Peyer's patch (tissue), 4 donors: ENCODE measurements at places on chromosomes 13 and 19. TPM values are rescaled to one million over a fixed set of nuclear protein-coding genes. Genes with fewer than 3 reads are reported as not detected.

DNA sequence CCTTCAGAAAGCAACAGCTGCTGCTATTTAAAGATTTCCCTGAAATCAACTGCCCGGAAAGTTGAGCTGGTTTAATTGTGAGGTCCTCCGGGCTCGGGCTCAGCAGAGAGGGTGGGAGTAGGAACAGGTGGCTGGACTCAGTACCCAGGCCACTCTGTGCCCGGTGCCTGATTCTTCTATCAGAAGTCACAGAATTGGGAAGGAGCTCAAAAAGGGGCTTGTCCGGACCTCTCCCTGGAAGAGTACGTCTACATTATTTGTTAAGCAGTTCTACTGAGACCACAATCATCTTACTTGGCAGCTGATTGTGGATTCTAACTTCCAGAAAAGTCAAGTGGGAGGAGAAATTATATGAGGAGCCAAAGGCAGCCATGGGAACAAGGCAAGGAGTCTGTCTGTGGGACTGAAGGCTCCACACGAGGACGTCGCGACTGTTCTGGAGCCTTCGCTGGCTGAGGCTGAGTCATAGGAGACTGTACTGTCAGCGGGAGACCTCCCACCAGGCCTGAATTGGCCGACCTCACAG is 91.7 kb upstream of the ANKRD10 start:
- DNase-seq: no peak

Gene MIER2
- 27.3 TPM for total RNA-seq

DNA sequence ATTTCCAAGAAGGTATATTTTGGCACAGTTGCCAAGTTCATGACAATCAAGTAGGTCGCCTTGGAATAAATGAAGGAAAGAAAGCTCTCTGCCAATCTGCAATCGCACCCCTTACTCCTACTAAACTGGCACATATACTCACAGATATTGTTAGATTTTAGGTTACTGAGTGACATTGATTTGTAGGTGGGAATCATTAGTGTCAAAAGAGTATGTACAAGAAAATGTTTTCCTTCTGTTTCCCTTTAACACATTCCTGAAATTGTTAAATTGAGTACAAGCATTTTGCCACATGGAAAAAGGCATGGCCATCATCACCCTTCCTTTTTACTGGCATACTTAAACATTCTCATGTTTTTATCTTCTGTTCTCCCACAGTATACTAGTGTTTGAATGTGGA is 2868.3 kb upstream of the PCDH20 start:
- no peak for DNase-seq

DNA sequence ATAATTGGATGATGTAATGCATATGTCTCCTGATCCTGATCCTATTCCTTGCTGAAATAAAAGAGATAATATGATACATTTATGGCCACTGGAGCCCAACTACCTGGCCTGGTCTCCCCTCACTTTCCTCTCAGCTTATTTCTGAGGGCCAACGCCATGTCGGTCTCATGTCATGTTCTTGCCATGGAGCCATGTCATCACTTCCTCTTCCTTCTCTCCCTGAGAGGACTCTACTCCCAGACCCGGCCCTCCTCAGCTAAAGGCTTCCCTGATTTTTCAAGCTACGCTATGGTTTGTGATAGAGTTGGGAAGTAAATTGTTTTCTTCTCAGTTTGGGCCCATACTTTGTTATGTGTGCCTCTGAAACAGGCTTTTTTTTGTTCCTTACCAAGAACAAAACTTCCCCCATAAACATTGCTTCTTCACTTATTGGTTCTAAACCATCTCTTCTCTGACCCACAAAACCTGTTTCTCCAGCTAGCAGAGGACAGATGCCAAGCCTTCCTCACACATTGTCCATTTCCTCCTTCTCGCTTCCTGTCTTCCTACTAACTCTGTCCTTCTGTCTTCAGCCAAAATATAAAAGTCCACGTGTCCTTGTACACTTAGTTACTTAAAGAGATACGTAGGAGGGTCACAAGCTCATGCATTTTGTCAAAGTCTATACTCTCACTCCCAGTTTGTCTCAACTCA is 319.9 kb upstream of the DACH1 start:
- DNase-seq: no peak

DNA sequence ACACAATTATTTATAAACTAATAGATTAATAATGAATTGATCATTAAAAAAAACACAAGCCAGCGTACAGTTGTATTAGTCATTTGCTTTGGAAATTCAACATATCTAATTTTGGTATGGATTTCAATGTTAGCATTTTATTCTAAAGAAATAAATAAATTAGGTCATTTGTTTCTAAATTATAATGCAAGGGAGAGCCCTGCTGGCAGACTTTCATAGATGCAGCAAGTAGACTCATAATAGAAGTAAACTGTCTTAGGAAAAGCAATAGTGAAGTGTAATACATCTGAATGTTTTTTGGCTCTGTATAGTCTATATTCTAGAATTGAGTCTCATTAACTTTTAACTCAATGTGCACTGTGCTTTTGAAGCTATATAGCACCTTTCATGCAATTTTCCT is 982.4 kb upstream of the MIR17HG start:
- no peak for DNase-seq

Gene SLITRK6
- 5.0 TPM for total RNA-seq

Gene RNF113B
- not detected for total RNA-seq

DNA sequence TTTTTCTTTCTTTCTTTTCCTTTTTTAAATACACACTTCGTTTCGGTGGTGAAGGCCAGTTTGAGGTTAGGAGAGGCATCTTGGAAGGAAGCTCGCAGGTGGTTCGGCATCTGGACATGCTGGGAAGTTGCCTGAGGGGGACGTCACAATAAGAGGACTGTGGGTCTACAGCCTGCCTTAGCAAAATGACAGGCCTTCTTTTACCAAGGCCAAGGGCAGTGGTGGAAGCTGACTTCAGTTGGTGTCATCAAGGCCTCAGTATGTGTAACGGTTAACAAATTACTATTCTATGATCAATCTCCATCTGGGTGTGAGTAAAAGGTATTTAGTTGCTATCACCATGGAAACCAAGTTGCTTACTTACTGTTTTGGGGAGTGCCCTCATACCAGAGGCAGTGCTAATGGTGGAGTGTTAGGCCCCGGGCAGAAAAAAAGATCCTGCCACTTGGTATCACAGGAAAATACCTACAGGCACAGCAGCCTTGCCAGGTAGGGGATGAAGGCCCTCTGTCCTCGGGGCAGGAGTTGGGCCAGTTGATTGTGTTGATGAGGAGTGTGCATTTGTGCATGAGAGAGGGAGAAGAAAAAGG is 10.3 kb downstream of the ACTN4 start:
- no peak for DNase-seq

Gene PRRG2
- total RNA-seq: 10.6 TPM

GRCh38 chr19:54173951-54174834 is 1.2 kb upstream of the TMC4 start:
- peak; percentile 43 for DNase-seq

Gene TEX29
- total RNA-seq: not detected

GRCh38 chr19:29861574-29861973 is 49.8 kb downstream of the CCNE1 start:
- no peak for DNase-seq

Gene TFPT
- 11.7 TPM for total RNA-seq

DNA sequence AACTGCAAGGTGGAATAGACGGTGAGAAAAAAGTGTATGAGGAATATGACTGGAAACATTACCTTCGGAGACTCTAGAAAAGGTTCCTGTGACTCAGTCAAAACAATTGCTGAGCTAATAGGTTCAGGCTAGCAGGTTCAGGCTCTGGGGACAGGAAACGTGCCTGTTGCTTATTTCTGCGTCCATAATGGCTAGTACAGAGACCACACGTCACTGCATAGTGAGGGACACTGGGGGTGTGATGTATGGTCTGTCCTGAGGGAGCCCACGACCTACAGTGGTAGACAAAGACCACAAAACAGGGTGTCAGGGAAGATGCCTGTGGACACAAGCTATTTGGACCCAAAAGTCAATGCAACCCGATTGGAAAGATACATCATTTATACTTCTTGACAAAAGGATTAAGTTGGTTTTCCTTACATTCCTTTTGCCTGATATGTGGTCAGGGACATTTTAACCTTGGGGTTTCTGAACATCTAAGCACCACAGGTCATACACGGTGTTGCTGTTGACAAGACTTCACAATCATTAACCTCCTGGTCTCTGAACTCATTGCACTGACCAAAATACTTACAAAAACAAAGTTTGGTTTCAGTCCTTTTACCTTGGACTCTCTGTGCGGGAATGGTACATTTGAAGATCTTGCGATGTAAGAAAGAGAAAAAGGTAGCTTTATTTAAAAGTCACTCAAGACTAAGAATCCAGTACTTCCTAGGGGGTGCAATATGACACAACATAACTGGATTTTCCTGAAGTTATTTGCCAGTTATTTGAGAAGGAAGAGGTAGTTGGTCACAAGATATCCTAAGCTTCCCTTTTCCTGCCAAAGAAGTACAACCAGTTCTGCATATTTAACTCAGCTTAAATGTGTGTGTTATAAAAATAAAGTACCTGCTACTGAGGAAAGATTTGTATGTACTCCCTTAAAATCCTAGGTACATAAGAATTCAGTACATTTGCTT is 20.0 kb downstream of the CRYL1 start:
- DNase-seq: no peak

Gene PSG1
- not detected for total RNA-seq

- no peak for DNase-seq
Measured at GRCh38 chr13:100130092-100130491, 41.2 kb downstream of the PCCA start.

Gene LIM2
- not detected for total RNA-seq

- no peak for DNase-seq
Measured at GRCh38 chr19:41223431-41224234, 4.6 kb downstream of the AXL start.

GRCh38 chr13:44932171-44932849 is 57.0 kb downstream of the NUFIP1 start:
- DNase-seq: no peak

- DNase-seq: no peak
Measured at GRCh38 chr13:75881109-75881775, 245.1 kb downstream of the LMO7 start.

GRCh38 chr19:40244579-40245317 is 18.3 kb upstream of the CCNP start:
- DNase-seq: no peak

Gene CCDC70
- not detected for total RNA-seq

DNA sequence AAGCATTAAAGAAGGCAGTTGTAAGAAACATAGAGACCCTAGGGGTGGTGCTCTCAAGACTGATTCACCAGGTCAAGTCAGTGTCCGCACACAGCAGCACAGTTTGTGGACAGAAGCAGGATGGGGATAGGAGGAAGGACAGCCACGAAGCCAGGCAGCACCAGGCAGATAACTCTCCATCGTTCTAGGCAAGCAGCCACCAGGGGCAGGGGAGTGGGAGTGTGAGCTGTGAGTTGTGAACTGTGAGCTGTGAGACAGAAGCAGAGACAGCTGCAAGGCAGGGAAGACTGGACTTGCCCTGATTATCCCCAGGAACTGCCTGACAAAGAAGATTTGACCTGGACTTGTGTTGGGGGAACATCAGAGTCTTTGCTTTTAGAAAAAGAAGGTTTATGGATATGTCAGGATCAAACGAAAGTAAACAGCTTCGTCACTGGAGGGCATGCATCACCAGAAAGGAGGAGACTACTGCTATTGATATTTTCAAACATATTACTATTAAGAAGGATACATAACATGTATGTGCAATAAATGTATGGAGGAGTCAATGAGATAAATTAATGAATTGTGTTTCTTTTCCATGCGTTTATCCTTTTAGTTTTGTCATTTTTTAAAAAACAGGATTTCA is 286.1 kb downstream of the IRS2 start:
- DNase-seq: no peak

GRCh38 chr13:62387647-62388046 is 972.0 kb upstream of the PCDH20 start:
- no peak for DNase-seq

- DNase-seq: peak; percentile 57
Measured at GRCh38 chr19:35533822-35534392, 651 bp downstream of the GAPDHS start.

- no peak for DNase-seq
Measured at GRCh38 chr13:109121826-109122225, 492.4 kb downstream of the MYO16 start.

DNA sequence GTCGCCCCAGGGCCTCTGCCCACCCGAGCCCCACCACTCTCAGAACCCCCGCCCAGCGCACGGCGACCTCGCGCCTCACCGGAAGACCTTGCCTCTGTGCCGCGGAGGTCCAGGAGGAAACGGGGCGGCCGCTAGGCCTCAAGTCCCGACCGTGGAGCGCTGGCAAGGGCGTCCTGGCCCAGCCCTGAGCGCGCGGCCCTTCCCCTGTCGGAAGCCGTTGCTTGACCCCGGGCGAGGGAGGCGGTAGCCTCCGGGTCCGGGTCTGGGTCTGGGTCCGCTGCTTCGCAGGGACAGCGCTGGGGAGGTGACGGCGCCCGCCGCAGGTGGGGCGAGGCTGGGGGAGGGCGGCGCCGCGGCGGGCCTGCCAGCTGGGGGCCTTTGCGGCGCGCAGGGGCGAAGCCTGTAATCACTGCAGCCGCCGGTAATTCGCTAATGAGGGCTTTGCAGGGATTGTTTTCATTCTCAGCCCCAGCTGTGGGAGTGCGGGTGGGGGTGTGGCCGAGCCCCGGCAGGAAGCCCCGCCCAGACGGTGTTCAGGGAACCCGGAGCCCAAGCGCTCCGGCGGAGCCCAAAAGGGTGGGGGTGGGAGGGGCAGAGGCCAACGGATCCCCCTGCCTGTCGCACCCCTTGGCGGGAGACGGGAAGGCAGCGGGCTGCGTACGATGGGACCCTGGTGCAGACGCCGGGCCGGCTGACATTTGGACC is 8.6 kb downstream of the C19orf25 start:
- no peak for DNase-seq

Gene EFNB2
- 38.9 TPM for total RNA-seq

- peak; percentile 44 for DNase-seq
Measured at GRCh38 chr19:16328824-16329482, 4.3 kb downstream of the KLF2 start.

DNA sequence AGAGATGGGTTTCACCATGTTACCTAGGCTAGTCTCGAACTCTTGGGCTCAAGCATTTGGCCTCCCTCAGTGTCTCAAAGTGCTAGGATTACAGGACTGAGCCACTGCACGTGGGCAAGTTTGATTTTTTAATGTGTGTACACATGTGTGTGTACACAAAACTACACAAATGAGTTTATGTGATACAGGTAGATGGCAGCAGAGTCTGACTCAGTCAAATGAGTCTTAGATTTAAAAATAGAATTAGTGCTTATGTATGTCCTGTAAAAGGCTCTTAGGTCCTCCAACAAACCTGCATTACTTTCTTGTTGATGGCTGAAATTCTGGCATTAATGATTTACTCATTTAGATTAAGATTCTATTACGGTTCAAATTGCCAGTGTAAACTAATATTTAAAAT is 293.7 kb downstream of the PCDH17 start:
- no peak for DNase-seq

GRCh38 chr13:42836930-42837690 is 55.7 kb downstream of the FAM216B start:
- DNase-seq: no peak

Gene ZNF112
- 8.2 TPM for total RNA-seq

GRCh38 chr19:46209051-46209450 is 20.5 kb upstream of the IGFL1 start:
- DNase-seq: no peak

Gene GJB6
- total RNA-seq: not detected

Gene CACNG7
- not detected for total RNA-seq

Gene ONECUT3
- 0.28 TPM for total RNA-seq

- no peak for DNase-seq
Measured at GRCh38 chr13:27415116-27415515, 9.3 kb upstream of the GTF3A start.
